ENCODE measurements at places on chromosomes 16 and 17. TPM values are rescaled to one million over a fixed set of nuclear protein-coding genes. Genes with fewer than 3 reads are reported as not detected.

Gene TSR3
- total RNA-seq: 36.6 TPM

Gene PYDC1
- total RNA-seq: not detected

Gene SLFN14
- total RNA-seq: 0.31 TPM

Gene KRT12
- total RNA-seq: not detected

Gene SHISA6
- 8.8 TPM for total RNA-seq

Gene BAIAP3
- 9.1 TPM for total RNA-seq

Gene CACNG4
- total RNA-seq: 62.3 TPM

Gene CCL5
- total RNA-seq: not detected

Gene GSG1L
- 1.6 TPM for total RNA-seq

Gene MEAK7
- total RNA-seq: 32.6 TPM

Gene RNF157
- total RNA-seq: 37.6 TPM

Gene FAM83G
- total RNA-seq: 0.31 TPM

Gene TBC1D3C
- 1.9 TPM for total RNA-seq

Gene MEOX1
- not detected for total RNA-seq

Gene IL17C
- not detected for total RNA-seq

Gene MYH1
- not detected for total RNA-seq

Gene SSTR5
- not detected for total RNA-seq

Gene TRIM72
- total RNA-seq: 0.63 TPM

Gene PPP1R27
- not detected for total RNA-seq

Gene KRT32
- not detected for total RNA-seq

Gene KRT40
- not detected for total RNA-seq

Gene HOXB1
- total RNA-seq: not detected

Gene TP53TG3C
- not detected for total RNA-seq

Gene KRTAP2-3
- total RNA-seq: not detected

Gene SGCA
- total RNA-seq: not detected

Gene C16orf46
- total RNA-seq: 3.1 TPM

Gene COG1
- total RNA-seq: 38.8 TPM

Gene LPCAT2
- total RNA-seq: 2.2 TPM

Gene GPR139
- 3.4 TPM for total RNA-seq

Gene DUS2
- total RNA-seq: 15.7 TPM

Gene TSPOAP1
- 91.7 TPM for total RNA-seq

Gene GINS2
- 7.5 TPM for total RNA-seq

Gene NUDT7
- total RNA-seq: 3.1 TPM

Gene PDK2
- 20.7 TPM for total RNA-seq

Gene POLG2
- 19.4 TPM for total RNA-seq

Gene ALDOC
- 71.1 TPM for total RNA-seq

Gene EIF3C
- total RNA-seq: 171 TPM

Gene AANAT
- not detected for total RNA-seq

Gene ZNF385C
- total RNA-seq: 0.31 TPM

Gene RASL10B
- total RNA-seq: 6.6 TPM

Gene RNF112
- 47.6 TPM for total RNA-seq

Gene NACA2
- total RNA-seq: not detected

Gene DLX4
- total RNA-seq: not detected

Gene PDILT
- total RNA-seq: not detected

Gene LRRC37A
- total RNA-seq: 9.7 TPM

Gene ABCA9
- total RNA-seq: 4.4 TPM

Gene CMTM1
- 4.4 TPM for total RNA-seq

Gene CHRNE
- total RNA-seq: 0.94 TPM

Gene GPRC5C
- total RNA-seq: 5.6 TPM

Gene TMC6
- total RNA-seq: 5.9 TPM

Gene DPEP2
- total RNA-seq: not detected

Gene GP1BA
- total RNA-seq: not detected

Gene KRTAP3-2
- not detected for total RNA-seq
